ENCODE measurements at places on chromosomes 2 and 18.

GRCh38 chr2:201820383-201821007 lies 14.2 kb downstream of the CDK15 start:
- DNase-seq, result no peak

DNA sequence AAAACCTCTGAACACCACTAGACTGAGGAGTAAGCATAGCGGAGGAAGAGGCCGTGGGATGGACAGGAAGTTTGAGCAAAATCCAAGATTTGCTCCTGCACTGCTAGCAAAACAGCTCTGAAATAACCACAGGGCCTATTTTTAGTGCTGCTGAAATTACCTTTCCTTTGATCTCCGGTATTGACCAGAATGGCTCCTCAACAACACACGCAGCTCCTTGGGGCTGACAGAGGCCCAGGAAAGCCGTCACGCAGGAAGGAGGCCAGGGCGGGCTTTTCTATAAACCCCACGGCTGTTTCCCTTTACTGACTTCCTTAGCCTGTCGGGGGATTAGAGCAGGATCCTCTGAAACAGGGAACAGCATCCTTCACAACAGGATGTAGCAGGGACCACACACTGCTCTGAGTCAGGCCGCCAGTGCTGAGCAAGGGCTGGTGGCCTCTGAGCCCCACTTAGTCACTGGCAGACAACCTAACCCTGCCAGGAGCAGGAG lies 80.8 kb upstream of the LCLAT1 start:
- no peak for DNase-seq

DNA sequence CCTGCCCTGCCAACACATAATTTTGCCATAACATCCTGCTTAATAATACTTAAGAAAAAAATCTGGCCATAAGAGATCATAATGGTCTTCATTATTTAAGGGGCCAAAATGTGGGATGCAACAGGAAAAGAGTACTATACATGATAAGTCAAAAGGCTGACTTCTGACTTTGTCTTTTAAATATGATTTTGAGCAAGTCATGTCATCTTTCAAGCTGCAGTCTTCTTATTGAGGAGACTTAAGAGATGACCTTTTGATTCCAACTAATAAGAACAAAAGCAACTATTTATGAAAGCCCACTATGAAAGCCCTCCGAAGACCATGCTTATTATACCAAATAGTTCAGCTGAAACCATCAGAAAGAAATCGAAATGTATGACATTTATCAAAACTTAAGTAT lies 41.6 kb downstream of the PUM2 start:
- no peak for DNase-seq

GRCh38 chr2:39385172-39385571 lies 51.9 kb downstream of the MAP4K3 start:
- no peak for DNase-seq

DNA sequence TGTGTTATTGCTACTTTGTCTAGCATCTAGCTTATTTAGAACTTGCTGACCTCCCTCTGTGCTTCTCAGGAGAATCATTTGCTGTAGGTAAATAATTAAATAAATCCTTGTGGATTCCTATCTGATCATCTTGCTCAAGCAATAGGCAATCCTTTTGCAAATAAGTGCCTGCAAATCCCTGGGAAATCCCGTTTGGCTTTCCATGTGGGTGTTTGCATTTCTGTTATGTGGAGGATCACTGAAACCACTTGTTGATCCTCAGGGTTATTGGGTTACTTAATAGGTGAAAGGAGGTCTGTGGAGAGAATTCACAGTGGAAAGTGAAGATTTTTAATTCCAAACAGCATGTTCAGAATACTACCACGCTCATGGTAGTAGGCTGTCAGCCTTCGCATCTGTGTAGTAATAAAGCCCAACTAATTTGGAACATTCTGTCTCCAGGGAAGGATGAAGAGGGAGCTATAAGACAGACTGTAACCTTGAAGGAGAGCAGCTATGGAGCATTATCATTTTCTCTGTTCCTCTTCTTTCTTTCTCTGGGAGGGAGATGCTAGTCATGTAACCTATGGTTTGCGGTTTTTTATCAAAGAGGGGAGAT lies 72.5 kb downstream of the GULP1 start:
- no peak for DNase-seq

- no peak for DNase-seq
Measured at GRCh38 chr2:196606516-196606915, 33.0 kb upstream of the CCDC150 start.

DNA sequence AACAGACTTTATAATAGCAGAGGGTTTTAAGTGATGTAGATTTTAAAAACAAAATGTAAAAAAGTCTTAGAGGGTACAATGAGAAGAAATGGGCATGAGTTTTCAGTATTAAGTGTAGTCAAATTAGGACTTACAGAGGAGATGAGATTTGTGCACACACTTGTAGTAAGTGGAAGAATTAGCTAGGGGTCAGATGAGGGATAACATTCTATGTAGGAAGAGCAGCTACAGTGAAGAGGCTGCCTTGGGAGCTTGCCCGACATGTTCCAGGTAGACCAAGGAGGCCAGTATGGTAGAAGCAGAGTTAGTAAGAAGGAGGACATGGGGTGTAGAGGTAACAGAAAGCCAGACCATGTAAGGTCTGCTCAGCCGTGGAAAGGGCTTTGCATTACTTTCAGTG lies 189.2 kb upstream of the DSEL start:
- no peak for DNase-seq

DNA sequence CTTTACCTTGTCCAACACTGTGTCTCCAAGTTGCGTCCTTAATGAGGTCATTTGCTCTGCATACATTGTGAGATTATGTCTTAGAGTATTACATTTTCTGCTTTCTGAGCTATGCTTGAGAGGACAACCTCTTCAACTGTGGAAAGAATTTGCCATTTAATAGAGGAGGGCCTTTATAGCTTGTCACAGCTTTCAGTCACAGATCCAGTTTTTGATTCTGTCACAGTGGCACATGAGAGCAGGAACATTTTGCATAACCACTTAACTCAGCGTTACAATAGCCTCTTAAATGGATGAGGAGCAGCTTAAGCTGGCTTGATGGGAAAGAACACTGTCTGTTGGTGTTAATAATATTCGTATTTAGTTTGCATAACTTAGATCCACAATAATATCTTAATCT lies 63.0 kb downstream of the RHBDD1 start:
- no peak for DNase-seq

DNA sequence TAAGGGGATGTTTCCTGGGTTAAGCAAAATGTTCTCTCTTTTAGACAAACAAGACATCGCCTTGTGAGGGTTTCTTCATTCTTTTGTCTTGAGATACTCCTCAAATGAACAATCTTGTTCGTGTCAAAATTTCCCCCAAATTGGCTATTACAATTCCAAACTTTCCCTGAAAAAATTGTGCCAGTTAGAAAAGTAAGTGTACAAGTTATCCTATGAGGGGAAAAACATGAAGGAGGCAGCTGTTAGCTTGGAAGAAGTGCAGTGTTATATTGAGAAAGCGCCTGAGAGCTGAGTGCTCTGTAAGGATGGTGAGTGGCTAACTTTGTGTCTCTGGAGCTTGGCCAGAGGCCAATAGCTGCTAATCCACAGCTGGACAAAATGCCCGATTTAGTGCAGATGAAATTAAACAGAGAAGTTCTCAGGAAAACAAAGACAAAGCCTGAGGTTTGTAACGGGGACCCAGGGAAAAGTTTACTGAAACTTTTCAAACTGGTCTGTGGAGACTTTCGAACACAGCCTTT lies 14.1 kb upstream of the PLEKHH2 start:
- DNase-seq, result no peak

DNA sequence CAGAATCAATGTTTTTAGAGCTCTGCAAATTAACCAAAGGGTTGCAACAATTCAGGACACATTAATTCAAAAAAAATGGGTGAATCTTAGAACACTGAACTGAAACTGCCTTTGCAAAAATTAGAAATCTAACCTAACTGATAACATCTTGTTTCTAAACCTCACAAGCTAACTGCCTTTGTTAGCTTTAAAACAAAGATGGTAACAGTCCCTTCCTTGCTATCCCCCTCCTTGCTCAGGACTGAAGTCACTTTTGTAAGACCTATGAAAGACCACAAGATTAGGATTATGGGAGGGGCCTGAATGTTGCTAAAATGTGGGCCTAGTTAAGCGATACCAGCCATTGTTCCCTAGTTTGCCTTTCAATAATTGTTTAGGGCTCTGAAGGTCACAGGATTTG lies 44.9 kb upstream of the LONRF2 start:
- no peak for DNase-seq

DNA sequence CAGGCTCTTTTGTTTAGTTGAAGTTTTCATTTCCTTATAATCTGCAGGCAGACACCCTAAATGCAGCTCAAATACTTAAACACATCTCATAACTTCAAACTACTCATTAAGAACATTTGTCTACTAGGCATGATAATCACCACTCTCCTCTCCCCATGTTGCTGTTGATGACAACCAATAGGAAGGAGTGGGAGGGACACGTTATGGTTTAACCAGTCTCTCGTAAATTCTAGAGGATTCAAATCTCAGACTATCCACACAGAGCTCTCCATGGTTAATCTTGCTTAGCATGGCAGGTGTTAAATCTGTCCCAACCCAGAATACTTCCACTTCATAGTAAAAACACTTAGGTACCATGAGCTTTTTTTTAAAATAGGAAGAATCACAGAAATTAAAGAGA lies 127.4 kb upstream of the AQP4 start:
- no peak for DNase-seq

GRCh38 chr18:4283746-4284291 lies 171.3 kb downstream of the DLGAP1 start:
- no peak for DNase-seq

DNA sequence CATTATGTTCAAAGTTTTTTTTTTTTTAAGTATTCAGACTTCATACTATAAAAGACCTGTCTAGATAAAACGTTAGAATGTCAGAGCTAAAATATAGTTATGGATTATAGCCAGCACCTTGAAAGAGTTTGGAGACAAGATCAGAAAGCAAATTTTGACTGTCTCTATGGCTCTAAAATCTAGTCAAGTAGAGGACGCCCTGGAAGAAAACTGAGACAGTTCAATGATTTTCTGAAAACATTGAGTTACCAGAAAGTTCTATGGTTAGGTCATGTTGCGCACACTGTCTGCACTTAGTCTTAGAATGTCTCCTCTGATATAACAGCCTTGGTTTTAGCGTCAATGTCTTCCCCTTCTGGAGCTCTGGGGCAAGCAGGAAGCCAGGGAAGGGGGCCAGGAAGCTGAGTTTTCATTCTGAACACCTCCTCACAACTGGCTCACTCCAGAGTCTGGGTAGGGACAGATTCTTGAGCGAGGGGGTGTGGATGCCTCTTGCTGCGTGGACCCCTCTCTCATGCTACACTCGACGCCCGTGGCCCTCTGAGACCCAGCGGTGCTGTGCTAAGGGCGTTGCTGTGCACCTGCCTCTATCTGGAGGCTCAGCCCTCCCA lies 99.5 kb downstream of the RNF144A start:
- DNase-seq, result no peak

- no peak for DNase-seq
Measured at GRCh38 chr2:133591164-133591563, 22.9 kb upstream of the NCKAP5 start.

DNA sequence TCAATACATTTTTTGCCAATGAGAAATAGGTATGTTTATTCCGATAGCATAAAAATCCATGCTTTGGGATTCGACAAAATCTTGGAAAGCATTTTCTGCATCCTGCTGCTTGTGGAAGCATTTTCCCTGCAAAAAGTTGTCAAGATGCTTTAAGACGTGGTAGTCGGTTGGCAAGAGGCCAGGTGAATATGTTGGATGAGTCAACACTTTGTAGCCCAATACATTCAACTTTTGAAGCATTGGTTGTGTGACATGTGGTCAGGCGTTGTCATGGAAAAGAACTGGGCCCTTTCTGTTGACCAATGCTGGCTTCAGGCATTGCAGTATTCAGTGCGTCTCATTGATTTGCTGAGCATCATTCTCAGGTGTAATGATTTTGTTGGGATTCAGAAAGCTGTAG lies 764.5 kb downstream of the TRIB2 start:
- no peak for DNase-seq

DNA sequence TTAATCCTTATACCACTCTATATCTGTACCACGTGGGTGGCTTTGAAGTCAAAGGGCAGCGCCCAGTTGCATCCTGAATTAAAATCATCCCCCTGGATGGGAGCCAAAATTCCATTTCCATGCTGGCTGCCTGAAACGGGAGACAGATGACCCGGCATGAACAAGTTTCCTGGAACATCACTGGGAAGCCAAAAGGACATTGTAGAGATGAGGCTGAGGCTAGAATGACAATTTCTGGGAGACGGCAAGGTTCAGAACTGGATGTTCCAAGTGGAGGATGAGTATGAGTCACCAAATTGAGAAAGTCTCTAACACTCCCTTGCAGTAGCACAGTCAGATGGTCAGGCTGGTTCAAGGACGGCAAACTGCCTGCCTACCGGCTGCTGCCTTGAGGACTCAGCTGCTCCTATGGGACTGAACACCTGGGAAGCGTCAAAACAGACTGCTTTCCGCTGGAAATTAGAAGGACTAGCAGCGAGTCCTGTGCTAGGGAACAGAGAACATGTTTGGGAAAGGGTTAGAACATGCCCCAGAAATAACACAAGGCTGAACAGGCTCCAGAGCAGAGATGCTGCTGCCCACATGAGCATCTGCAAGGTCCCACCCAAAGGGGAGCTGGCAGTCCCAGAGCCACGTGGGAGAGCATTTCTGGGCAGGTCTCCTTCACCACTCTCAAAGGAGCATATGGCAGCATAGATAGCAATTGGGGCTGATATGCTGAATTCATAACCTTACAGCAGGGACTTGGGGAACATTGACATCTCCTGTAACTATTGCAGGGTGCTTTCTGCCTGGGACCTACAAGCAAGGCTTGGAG lies 32.0 kb downstream of the YPEL5 start:
- no peak for DNase-seq

- DNase-seq, result no peak
Measured at GRCh38 chr2:3285901-3286645, 91.5 kb downstream of the EIPR1 start.

- DNase-seq, result no peak
Measured at GRCh38 chr2:218285604-218286003, 6.7 kb downstream of the TMBIM1 start.

GRCh38 chr2:71923143-71923525 lies 224.5 kb downstream of the CYP26B1 start:
- no peak for DNase-seq

DNA sequence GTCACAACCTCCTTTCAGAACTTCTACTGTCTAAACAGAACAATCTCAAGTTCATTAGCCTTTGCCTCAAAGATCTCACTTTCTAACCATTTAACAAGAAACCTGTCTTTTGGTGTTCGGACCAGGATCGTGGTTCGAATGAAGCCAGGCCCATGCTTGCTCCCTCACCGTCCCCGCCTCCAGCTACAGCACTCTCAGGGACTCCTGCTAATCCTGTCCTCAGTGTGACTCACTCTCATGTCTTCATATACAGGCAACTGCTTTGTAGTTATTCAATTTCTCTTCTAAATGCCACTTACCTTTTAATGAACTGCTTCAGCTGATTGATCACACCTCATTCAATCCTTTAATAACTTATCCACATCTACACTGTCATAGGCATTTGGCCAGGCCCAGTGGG lies 15.8 kb downstream of the SERTAD2 start:
- DNase-seq, result no peak

GRCh38 chr2:116510117-116510671 lies 1304.3 kb upstream of the DDX18 start:
- no peak for DNase-seq
